ENCODE measurements at places on chromosomes 5 and 9.

DNA sequence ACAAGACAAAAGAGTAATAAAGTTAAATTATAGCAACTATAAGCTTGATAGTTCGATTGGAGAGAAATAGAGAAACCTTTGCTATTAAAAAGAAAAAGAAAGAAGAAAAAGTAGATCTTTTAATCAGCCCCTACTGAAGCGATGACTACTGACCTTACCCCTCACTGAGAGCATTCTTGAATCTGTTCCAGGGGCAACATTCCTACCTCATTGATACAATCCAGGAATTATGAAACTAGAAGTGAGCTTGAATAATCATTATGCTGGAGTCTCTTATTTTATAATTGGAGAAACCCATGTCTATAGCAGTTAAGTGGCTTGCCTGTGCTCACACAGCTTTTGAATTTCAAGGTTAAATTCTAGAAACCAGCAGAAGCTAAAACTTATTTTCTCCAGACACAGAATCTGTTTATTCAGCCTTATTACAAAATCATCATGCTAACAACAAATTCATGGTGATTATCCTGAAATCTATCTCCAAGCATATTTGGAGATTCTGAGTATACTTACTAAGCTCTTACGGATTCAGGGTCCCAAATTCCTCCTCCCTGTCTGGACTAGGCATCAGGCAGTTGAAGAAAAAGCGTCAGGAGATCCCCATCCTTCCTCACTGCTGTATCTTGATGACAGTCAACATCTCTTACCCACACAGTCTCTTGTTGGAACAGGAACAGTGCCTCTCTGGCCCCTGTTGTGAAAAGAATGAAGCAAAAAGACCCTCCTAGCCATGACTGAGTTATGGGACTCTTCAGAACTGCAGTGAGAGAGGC is 547.6 kb upstream of the WWC1 start:
- DNase-seq = no peak

DNA sequence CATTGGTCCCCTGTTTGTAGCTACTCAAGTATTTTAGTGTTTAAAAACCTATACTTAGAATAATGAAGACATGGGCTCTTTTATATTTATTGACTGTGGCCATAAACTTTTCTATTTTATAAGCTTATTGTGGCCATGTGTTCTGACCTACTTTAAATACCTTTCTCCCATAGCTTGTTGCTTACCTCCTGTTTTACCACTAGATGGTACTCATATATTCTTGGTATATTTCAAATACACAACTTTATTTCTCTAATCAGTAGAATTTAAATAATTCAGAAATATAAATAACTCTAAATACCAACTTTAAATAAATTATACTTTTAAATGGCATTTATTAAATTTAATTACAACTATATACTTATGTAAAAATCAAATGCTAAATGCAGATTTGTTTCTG is 498.0 kb downstream of the PRDM9 start:
- no peak for DNase-seq

DNA sequence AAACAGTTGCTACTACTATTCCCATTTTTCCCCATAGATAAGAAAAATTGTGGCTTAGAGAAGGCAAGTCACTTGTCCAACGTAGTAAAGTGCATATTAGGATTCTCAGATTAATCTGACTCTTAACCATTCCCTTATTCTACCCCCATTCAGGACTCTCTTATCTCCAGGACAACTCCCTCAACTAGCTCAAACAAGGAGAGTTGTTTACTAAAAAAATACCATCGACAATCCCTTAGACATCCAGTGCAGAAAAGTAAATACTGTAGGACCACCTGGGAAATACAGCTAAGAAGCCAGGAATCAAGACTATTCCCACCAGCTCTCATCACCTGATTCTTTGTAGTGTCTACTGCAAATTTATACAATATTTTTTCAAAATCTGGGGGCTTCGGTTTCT is 9.4 kb upstream of the GRAMD2B start:
- no peak for DNase-seq

DNA sequence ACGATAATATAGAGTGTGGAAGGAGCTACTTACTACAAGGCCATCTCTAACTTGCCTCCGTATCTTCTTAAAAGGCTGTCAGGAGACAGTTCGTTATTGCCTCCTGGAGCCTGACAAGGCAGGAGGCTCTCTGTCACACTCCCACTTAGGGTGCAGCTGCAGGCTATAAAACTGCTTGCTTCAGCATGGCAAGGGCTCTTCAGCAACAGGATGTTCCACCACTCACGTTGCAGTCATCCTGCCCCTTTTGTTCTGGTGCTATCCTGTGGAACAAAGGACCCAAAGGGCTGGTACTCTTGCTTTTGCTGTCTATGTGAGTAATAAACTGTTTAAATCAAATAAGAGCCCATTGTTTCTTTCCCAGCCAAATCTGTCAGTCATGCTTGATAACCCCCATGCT is 508.9 kb downstream of the NTRK2 start:
- DNase-seq = no peak

DNA sequence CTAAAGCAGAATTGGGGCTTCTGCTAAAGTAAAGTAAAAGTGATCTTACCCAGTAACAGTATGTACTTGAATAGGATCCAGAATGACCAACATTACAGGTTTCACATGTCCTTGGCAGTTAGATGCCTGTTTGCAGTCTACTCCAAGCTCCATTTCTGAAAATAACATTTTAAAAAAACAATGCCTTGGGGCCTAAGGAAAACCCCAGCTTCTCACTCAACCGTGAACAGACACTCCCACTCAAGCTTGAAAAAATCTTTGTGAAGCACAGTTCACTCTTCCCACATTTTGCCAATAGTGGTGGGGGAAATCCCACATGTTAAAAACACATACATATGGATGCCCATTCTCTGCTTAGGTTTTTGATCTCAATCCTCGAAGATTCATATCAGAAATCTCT is 304.1 kb downstream of the ARRDC3 start:
- DNase-seq = no peak

- DNase-seq = no peak
Measured at GRCh38 chr5:173211284-173211683, 23.7 kb downstream of the NKX2-5 start.

DNA sequence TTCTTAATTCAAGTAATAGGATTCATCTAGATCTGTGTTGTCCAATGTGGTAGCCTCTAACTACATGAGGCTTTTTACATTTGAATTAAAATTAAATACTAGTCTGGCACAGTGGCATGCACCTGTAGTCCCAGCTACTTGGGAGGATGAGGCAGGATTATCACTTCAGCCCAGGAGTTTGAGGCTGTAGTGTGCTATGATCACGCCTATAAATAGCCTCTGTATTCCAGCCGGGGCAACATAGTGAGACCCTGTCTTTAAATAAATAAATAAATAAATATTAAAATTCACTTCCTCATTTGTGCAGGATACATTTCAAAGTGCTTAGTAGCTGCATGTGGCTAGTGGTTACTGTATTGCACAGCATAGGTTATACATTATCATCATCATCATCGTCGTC is 91.8 kb downstream of the UBE2R2 start:
- DNase-seq = no peak

- DNase-seq = no peak
Measured at GRCh38 chr9:36401164-36401740, 1.2 kb upstream of the RNF38 start.

- DNase-seq = no peak
Measured at GRCh38 chr9:87109851-87110250, 162.5 kb upstream of the GAS1 start.

DNA sequence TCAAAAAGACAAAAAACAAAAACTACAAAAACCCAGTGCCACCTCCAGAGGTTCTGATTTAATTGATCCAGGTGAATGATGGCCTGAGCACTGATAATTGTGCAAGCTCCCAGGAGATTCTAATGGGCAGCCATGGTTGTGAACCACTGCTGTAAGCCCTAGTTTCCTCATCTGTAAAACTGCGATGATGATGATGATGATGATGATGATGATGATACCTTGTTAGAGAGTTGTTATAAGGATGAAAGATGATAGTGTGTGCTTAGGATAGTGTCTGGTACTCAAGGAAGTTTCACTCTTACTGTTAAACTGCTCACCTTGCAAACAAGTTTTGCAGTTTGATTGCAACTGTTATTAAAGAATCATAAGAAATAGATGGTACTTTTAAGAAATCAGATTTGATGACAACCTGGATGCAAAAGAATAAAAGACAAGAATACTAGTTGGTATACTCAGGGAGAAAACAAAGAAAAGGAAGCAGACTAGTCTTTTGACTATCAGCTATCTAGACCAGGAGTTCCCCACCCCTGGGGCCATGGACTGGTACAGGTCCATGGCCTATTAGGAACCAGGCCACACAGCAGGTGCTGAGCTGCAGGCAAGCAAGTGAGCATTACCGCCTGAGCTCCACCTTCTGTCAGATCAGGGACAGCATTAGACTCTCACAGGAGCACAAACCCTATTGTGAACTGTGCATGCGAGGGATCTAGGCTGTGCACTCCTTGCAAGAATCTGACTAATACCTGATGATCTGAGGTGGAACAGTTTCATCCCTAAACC is 98.0 kb downstream of the OR2K2 start:
- no peak for DNase-seq

GRCh38 chr5:123401320-123401719 is 21.9 kb downstream of the CEP120 start:
- DNase-seq = no peak

- DNase-seq = no peak
Measured at GRCh38 chr5:178425621-178426068, 164.5 kb downstream of the COL23A1 start.

- DNase-seq = no peak
Measured at GRCh38 chr9:127776924-127777289, 1.6 kb downstream of the SH2D3C start.

DNA sequence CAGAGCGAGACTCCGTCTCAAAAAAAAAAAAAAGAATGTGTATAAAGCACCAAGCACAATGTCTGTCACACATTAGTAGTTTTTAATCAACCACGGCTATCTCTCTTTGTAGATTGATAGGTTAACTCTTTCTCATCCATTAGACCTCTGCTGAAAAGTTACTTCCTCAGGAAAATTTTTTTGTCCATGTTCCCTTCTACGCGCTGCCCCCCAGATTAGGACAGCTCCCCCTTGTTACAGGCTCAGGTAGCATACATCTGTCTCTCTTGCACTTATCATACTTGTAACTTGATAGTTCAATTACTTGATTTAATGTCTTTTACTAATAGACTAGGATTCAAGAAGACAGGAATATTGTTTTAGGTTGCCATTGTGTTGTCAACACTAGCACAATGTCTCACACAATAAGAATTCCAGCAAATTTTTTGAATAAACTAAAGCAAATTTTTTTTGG is 1.5 kb downstream of the SPDL1 start:
- DNase-seq = no peak

DNA sequence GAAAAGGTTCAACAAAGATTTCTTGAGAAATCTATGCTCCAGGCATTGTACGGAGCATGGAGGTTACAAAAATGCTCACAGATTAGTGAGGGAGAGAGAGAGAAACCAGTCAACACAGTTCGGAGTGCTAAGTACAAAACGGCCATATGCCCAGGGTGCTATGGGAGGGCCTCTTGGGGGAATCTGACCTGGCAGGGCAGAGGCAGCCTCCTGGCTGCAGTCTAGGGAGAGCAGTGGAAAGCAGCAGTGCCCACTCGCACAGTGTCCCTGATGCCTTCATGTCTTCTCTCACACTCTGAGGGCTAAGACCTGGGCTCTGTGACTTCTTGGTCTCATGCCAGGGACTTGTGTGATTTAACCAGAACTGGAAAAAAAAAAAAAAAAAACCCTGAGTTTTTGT is 29.8 kb upstream of the SMC5 start:
- no peak for DNase-seq

Measured in stimulated activated CD4-positive, alpha-beta T cell treated with anti-CD3 and anti-CD28 coated beads, Interleukin-1b, Interleukin-23, amount 100 ng/mL, for 24 hours (primary cell).